ENCODE measurements at places on chromosomes 2 and 18.

DNA sequence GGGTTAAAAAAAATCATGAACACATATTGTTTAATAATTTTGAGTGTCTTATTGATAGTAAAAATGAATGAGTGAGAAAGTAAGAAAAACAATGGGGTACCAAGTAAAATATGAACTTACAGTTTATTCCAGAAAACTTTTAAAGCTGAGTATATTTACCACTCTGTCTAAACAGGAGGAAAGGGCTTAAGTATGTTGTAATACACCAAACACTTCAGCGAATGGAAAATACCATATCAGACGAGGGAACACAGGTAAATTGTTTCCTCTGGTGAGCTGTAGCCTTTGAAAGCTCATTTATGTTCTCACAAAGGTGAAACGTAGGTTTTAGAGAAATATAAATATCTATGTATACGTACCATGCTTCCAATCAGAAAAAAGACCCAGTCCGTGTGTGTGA lies 1209.6 kb upstream of the ZEB2 start:
- no peaks in the 10 kb centered on the region for H3K36me3 ChIP-seq
- H3K4me3 ChIP-seq: no peak overlapping the region
- no peak overlapping the region for H3K27ac ChIP-seq
- H3K27me3 ChIP-seq: no peaks in the 10 kb centered on the region

DNA sequence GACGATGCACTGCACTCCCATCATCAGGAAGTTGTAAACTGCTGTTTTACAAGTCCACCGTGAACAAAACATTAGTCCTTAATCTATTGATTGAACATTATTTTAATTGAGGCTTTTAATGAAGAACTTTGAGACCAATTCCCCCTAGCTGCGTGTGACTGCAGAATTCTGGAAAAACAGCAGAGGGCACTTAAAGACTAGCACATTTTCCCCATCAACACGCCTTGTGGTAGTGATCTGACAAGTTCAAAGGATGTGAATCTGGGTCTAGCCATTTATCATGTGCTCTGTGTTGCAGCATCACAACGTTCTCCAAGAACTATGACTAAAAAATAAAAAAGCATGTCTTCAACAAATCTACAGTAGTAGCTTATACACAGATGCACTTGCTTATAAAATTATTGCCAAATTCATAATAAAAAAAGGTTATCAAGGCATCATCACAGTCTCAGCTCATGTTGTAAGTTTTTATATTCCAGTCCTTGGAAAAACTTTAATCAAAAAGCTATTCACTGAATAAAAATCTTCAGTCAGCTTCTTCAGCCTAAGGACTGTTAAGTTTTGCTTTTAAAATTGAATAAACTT lies 35.8 kb downstream of the SKOR2 start:
- DNase-seq: no peak
- H3K27ac ChIP-seq: no peak overlapping the region
- no peaks in the 10 kb centered on the region for H3K4me1 ChIP-seq
- peaks cover 12% of the 10 kb centered on the region for H3K27me3 ChIP-seq
- no peak overlapping the region for H3K4me3 ChIP-seq

DNA sequence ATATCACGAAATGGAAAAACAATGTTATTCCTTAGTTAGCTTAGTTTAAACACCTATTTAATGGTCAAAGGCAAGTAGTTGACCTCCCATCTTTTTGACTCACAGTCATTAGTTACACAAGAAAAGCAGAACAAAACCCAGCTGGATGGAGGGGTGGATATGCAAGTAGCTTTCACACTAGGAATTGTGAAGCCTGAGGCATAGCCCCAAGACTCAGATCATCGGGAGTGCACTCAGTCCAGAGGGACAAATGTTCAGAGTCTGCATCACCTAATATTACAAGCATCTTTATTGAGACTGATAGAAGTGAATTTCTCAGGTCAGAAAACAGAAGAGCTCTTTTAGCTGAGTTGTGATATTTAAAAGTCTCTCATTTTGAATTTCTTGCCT lies 15.5 kb upstream of the CPS1 start:
- no peak overlapping the region for H3K4me3 ChIP-seq
- no peaks in the 10 kb centered on the region for H3K36me3 ChIP-seq
- DNase-seq: no peak
- no peaks in the 10 kb centered on the region for H3K4me1 ChIP-seq
- no peaks in the 10 kb centered on the region for H3K27me3 ChIP-seq
- H3K27ac ChIP-seq: no peak overlapping the region

DNA sequence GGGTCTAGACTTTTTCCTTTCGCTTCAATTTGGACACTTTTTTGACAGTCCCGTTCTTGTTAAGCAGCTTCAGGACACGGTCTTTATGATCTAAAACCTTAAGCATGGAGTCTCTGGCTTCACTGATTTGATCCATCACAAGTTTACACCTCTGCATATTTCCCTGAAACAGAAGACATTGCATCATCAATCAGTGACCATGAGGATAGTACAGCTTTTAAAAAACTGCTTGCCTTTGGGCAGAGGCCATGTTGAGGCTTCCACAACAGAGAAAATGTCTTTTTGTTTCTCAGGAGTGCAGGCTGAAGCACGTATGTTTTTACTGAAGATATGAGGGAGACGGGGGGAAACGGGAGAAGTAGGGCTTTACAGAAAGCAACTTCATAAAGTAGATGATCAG lies 56.2 kb upstream of the AMMECR1L start:
- H3K27ac ChIP-seq: no peak overlapping the region
- no peaks in the 10 kb centered on the region for H3K4me1 ChIP-seq
- H3K4me3 ChIP-seq: no peak overlapping the region
- DNase-seq: no peak
- peaks cover 65% of the 10 kb centered on the region for H3K36me3 ChIP-seq
- H3K27me3 ChIP-seq: no peaks in the 10 kb centered on the region

DNA sequence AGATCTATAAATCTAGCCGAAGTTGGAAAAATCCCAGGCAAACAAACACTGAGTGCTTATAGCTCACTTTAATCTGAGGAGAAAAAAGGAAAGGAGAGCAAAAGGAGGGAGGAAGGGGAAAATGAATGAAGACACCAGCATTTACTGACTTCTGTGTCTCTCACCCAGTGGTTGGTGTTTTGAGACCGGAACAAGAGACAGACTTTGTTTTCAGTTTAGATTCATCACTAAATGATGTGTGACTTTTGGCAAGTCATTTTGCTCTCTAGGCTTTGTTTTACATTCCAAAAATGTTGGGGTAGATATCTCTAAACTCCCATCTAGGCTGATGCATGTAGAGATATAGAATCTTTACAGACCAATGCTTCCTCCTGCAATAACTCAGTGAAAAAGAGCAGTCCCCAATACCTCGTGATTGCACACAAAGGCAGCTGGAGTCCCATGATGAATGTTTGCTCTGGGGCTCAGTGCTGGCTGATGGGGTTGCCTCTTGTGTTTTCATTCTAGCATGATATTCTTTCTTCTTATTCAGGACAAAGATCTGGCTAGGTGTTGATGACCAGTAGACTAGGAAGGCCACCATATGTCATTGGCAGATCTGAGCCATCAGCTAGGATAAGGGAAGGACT lies 51.4 kb downstream of the TRIB2 start:
- no peaks in the 10 kb centered on the region for H3K36me3 ChIP-seq

- no peak for DNase-seq
- no peaks in the 10 kb centered on the region for H3K4me1 ChIP-seq
- H3K36me3 ChIP-seq: no peaks in the 10 kb centered on the region
- H3K27me3 ChIP-seq: no peaks in the 10 kb centered on the region
- H3K27ac ChIP-seq: no peak overlapping the region
These were observed 34.1 kb downstream of the PTH2R start for GRCh38 chr2:208440716-208441115.

GRCh38 chr2:169009865-169010579 lies 21.1 kb downstream of the ABCB11 start:
- DNase-seq: no peak
- no peaks in the 10 kb centered on the region for H3K4me1 ChIP-seq
- no peak overlapping the region for H3K27ac ChIP-seq
- H3K4me3 ChIP-seq: no peak overlapping the region
- H3K27me3 ChIP-seq: no peaks in the 10 kb centered on the region
- H3K36me3 ChIP-seq: no peaks in the 10 kb centered on the region

DNA sequence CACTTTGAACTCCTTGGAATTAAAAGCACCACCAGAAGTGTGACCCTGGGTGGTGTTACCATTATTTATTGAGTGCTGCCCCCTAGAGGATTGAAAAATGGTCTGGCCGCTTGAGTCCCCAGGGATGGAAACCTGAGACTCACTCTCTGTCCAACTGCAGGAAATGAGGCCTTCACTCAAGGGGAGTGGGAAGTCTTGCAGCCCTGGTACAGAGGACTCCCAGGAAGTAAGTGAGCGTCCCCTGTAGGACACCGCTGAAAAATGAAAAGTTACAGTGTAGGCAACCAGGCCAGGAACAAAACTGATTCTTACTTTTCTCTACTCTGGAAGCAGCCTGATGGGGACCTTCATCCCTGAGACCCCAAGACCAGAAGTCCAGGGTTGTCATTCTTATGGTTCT lies 2.2 kb upstream of the NRP2 start:
- H3K36me3 ChIP-seq: no peaks in the 10 kb centered on the region
- H3K27ac ChIP-seq: no peak overlapping the region
- H3K4me1 ChIP-seq: no peaks in the 10 kb centered on the region
- H3K4me3 ChIP-seq: no peak overlapping the region

GRCh38 chr2:529424-529823 lies 147.8 kb downstream of the TMEM18 start:
- H3K27me3 ChIP-seq: no peaks in the 10 kb centered on the region
- no peak overlapping the region for H3K27ac ChIP-seq
- H3K4me3 ChIP-seq: no peak overlapping the region

- no peaks in the 10 kb centered on the region for H3K36me3 ChIP-seq
- H3K4me3 ChIP-seq: peak overlapping the region; percentile 72
- H3K27me3 ChIP-seq: no peaks in the 10 kb centered on the region
- H3K4me1 ChIP-seq: peaks cover 11% of the 10 kb centered on the region
- H3K27ac ChIP-seq: peak overlapping the region; percentile 93
- DNase-seq: peak; percentile 56
These were observed 211.0 kb downstream of the NEDD4L start for GRCh38 chr18:58254873-58255511.

- H3K4me1 ChIP-seq: no peaks in the 10 kb centered on the region
- DNase-seq: no peak
- H3K27ac ChIP-seq: no peak overlapping the region
- H3K27me3 ChIP-seq: no peaks in the 10 kb centered on the region
- H3K4me3 ChIP-seq: no peak overlapping the region
These were observed 366.2 kb upstream of the ID2 start for GRCh38 chr2:8315531-8316165.

- H3K4me3 ChIP-seq: no peak overlapping the region
- H3K4me1 ChIP-seq: peaks cover 52% of the 10 kb centered on the region
- peak overlapping the region; percentile 48 for H3K27ac ChIP-seq
- H3K27me3 ChIP-seq: no peaks in the 10 kb centered on the region
- H3K36me3 ChIP-seq: peaks cover 6% of the 10 kb centered on the region
These were observed 142.0 kb downstream of the NCK2 start for GRCh38 chr2:105886687-105887086.

DNA sequence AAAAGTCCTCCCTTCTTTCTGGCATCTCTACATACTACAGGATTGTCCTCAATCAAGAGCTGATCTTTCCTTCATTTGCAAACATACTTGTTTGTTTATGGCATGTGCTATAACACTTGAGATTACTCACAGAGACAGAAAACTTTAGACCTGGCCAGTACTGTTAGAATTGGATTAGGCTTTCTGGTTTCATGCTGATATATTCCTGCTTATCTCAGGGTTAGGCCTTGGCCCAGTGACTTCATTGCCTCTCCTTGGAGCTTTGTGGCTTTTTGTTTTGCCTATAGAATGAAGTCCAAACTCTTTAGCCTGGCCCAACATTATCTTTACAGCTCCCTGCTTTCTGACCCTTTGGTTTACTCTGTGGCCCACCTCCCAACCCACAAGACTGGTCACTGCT lies 363.3 kb downstream of the ALK start:
- H3K4me3 ChIP-seq: no peak overlapping the region
- DNase-seq: no peak
- H3K27me3 ChIP-seq: no peaks in the 10 kb centered on the region
- no peaks in the 10 kb centered on the region for H3K4me1 ChIP-seq
- H3K27ac ChIP-seq: no peak overlapping the region
- H3K36me3 ChIP-seq: no peaks in the 10 kb centered on the region

DNA sequence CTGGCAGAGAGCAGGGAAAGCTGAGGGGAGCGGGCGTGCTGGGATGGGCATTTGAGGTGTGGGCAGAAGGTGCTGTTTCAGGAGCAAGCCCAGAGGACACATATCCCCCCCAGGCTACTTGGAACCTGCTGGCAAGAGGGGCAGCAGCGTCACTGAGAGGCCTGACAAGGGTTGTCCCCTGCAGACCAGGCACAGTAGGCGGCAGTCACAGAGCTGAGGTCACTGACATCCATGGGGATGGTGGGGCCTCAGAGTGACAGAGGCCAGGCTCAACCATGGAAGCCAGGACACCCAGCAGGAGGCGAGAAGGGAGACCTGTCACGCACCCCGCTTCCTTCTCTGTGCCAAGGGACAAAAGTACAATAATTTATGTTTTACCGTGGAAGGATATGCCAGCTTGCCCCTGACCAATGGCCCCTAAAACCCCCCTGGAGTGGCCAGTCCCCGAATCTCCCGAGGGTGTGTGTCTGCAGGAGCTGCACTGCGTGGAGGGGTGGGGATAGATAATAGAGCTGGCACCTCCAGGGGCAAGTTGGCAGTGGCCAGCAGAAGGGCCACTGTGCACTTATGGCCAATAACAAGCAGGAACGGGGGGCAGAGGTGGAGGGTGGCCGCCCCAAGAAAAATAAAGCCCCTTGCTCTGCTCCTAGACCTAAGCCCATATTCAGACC lies 86.3 kb upstream of the SLC66A3 start:
- H3K4me1 ChIP-seq: no peaks in the 10 kb centered on the region
- no peak for DNase-seq
- no peaks in the 10 kb centered on the region for H3K36me3 ChIP-seq
- H3K27ac ChIP-seq: no peak overlapping the region
- H3K4me3 ChIP-seq: no peak overlapping the region

DNA sequence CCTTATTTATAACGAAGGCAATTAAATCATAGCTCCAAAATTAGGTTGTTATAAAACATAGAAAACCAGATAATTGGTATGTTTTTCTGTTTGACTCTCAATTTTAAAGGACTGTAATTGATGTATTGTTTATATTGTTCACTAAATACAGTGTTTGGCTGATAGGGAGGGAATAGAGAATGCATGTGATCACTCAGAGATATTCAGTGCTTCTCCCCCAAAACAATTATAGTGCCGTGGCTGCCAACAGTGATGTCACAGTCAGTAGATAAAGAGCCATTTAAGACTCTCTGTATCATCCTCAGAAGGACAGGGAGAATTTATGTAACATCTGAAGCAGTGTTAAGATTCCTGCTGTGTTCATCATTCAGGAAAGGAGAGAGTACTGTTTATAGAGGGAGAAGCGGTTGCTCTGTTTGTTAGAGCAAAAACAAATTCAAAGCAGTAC lies 69.6 kb downstream of the PHLPP1 start:
- no peak overlapping the region for H3K27ac ChIP-seq
- no peaks in the 10 kb centered on the region for H3K27me3 ChIP-seq
- peaks cover 8% of the 10 kb centered on the region for H3K4me1 ChIP-seq
- no peaks in the 10 kb centered on the region for H3K36me3 ChIP-seq
- H3K4me3 ChIP-seq: no peak overlapping the region
